IPS DF 6.9 (cell line): ENCODE measurements at places on chromosomes 2 and 18.

GRCh38 chr2:196263181-196263747 is 91.9 kb upstream of the STK17B start:
- no peaks in the 10 kb centered on the region for H3K36me3 ChIP-seq
- no peaks in the 10 kb centered on the region for H3K27me3 ChIP-seq
- DNase-seq = no peak

DNA sequence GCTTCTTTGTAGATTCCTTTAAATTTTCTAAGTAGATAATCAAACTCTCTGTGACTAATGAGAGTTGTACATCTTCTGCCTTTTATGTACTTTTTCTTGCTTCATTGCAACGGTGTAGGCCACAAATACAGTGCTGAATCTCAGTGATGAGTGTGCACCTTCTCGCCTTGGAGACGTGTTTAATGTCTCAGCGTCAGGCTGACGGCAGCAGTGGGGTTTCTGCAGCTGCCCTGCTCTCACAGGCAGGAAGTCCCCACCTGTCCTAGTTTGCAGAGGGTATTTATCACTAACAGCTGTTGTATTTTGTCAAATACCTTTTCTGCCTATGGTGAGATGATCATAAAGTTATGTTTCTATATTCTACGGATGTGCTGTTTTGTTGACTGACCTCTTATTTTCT is 13.3 kb downstream of the AGXT start:
- H3K4me3 ChIP-seq = no peak overlapping the region
- no peak for DNase-seq
- H3K27me3 ChIP-seq = no peaks in the 10 kb centered on the region
- no peaks in the 10 kb centered on the region for H3K4me1 ChIP-seq
- H3K36me3 ChIP-seq = no peaks in the 10 kb centered on the region

- no peak overlapping the region for H3K27ac ChIP-seq
- peaks cover 8% of the 10 kb centered on the region for H3K4me1 ChIP-seq
- no peak overlapping the region for H3K4me3 ChIP-seq
- no peak for DNase-seq
- H3K36me3 ChIP-seq = no peaks in the 10 kb centered on the region
- H3K27me3 ChIP-seq = peaks cover 15% of the 10 kb centered on the region
These were observed 2.7 kb downstream of the GPC1 start for GRCh38 chr2:240437861-240438809.

GRCh38 chr18:55245211-55245614 is 286.0 kb upstream of the CCDC68 start:
- H3K27me3 ChIP-seq = no peaks in the 10 kb centered on the region
- no peak for DNase-seq
- H3K4me3 ChIP-seq = no peak overlapping the region
- H3K4me1 ChIP-seq = no peaks in the 10 kb centered on the region
- H3K36me3 ChIP-seq = 0 out of 2 replicates have a peak, but pooled peaks cover 3% of the 10 kb centered on the region
